A673 (cell line): ENCODE measurements at places on chromosomes 11 and 22. TPM values are rescaled to one million over a fixed set of nuclear protein-coding genes. Genes with fewer than 3 reads are reported as not detected.

- no peaks in the 10 kb centered on the region for H3K27me3 ChIP-seq
- peak; percentile 78 for DNase-seq
- H3K4me1 ChIP-seq, result peaks cover 51% of the 10 kb centered on the region
- H3K4me3 ChIP-seq, result peak overlapping the region; percentile 21
- no peaks in the 10 kb centered on the region for H3K36me3 ChIP-seq
- H3K27ac ChIP-seq, result peak overlapping the region; percentile 56
Measured at GRCh38 chr11:61695917-61696316, 15.7 kb downstream of the DAGLA start.

The CLDN5 gene
- 0.21 and 0.22 TPM in 2 replicates for total RNA-seq

DNA sequence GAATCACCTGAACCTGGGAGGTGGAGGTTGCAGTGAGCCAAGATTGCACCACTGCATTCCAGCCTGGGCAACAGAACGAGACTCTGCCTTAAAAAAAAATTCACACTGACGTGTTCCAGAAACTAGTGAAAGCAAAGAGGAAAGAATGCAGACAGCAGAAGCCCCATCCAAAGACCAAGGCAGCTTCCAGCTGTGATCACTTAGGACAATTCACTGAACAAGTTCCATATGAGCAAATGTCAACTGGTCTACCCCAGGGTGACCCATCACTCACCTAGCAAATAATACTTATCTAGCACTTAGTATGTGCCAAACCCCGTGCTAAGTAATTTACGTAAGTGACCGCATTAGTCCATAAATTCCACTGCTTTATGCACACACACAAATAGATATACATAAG, 138.9 kb downstream of the LARGE1 start:
- H3K4me1 ChIP-seq, result no peaks in the 10 kb centered on the region
- DNase-seq, result no peak
- H3K27ac ChIP-seq, result no peak overlapping the region
- H3K27me3 ChIP-seq, result no peaks in the 10 kb centered on the region
- no peak overlapping the region for H3K4me3 ChIP-seq

The OR52N1 gene
- not detected in 2 replicates for total RNA-seq

The TPBGL gene
- total RNA-seq, result 0.24 and 0.41 TPM in 2 replicates

The HTATIP2 gene
- 42.8 and 51.6 TPM in 2 replicates for total RNA-seq

DNA sequence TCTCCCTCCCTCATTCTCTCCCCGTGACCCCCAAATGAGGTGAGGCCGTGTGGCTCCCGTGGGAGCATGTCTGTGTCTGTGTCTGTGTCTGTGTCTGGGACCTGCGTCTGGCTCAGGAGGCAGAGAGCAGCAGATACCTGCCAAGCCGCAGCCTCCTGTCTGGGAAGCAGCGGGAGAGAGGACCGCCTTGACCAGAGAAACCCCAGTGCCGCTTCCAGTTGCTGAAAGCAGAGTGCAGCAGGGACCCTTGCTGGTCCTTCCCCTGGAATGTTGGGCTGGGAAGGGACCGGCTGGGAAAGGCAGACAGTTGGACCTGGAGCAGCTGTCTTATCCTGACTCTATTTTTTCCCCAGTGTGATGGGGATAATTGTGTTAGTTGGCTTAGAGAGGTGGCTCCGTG, 525 bp downstream of the CSDC2 start:
- no peak for DNase-seq
- H3K36me3 ChIP-seq, result no peaks in the 10 kb centered on the region
- H3K27me3 ChIP-seq, result no peaks in the 10 kb centered on the region
- peaks cover 29% of the 10 kb centered on the region for H3K4me1 ChIP-seq
- no peak overlapping the region for H3K4me3 ChIP-seq

The DNAJB7 gene
- not detected in 2 replicates for total RNA-seq
